CD4-positive, alpha-beta T cell treated with Interleukin-6 at 100 ng/mL for 8 hours (primary cell): ENCODE measurements at places on chromosomes 2 and 18.

DNA sequence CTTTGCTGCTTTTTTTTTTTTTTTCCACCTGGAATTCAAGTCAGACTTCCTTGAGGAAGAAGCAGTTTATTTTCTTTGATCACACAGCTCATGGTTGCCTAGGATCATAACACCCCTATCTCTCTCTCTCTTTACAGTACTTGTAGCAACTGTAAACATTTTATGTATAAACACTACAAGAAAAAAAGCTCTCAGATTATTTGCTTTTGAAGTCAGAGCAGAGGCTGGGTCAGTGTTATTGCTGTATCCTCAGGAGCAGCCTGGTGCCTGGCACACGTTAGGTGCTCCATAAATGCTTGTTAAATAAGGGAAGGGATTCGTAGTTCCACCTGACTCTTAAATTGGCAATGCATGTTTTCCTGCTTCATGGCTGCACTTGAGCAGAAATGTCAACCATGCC, 221.2 kb downstream of the TGIF1 start:
- DNase-seq = no peak

GRCh38 chr2:102915128-102915527, 153.3 kb downstream of the TMEM182 start:
- DNase-seq = no peak

DNA sequence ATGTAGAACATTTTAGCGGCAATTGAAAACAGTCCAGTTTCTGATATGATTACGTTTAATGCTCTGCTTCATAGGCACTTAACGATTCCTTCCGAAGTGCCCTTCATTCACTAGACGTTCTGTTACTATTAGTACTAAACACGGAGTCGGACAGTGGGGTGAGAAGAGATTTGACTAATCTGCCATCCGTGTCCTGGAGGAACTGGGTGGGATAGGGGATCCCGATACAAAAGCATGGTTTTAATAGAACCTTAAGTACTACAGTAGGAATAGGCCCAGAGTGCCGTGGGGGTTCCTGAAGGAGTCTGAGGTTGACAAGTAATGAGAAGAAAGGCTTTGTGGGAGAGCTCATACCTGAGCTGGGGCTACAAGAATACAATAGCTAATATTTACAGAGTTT, 631 bp downstream of the MORN2 start:
- DNase-seq = no peak

DNA sequence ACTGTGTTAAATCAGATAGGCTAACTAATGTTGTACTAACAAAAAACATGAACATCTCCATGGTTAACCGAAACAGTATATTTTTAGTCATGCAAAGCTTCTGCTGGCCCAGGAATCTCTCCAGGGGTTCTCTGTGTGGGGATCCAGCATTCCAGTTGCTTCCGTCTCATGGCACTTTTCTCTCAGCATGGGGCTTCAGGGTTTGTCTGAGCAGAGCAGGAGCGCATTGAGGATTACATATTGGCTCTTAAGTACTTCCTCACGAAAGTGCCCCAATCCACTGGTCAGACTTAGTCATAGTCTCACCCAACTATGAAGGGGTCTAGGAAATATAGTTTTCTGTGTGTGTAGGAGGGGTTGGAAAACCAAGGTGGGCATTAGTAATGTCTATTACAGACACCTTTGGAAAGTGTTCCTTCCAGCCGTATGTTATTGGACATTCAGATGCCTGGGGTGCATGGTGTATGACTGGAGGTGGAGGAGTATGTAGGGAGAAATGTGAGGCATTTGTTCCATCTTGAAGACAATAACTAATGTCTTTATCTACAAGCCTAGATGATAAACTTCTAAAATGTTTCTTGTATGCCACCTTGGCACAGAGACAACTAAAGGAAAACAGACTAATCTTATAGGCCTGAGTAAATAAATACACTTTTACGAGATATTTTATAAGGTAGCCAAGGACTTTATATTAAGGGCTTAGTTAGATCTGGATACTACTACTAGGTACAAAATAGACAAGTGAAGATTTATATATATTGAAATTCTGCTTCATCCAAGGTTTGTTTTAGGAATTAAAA, 123.8 kb upstream of the ZEB2 start:
- DNase-seq = no peak

- no peak for DNase-seq
Observed at GRCh38 chr2:211439011-211439410, 882.6 kb downstream of the CPS1 start.

DNA sequence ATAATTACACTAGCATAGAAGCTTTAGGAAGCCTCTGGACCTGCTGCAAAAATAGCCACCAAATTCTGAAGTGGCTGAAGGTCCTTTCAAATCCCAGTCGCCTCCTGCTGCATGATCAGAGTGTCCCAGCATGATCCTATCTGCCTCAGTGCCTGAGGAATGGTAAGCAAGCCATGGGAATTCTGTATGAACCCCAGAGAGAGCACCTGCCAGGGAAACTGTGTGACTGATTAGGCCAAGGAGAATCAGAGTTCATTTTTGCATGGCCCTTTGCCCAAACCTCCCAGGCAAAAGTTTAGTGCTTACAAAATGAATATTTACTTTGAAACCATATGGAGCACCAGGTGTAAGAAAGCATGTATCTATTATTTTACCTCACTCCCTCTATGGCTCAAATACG, 221.4 kb downstream of the ARL4C start:
- DNase-seq = no peak

DNA sequence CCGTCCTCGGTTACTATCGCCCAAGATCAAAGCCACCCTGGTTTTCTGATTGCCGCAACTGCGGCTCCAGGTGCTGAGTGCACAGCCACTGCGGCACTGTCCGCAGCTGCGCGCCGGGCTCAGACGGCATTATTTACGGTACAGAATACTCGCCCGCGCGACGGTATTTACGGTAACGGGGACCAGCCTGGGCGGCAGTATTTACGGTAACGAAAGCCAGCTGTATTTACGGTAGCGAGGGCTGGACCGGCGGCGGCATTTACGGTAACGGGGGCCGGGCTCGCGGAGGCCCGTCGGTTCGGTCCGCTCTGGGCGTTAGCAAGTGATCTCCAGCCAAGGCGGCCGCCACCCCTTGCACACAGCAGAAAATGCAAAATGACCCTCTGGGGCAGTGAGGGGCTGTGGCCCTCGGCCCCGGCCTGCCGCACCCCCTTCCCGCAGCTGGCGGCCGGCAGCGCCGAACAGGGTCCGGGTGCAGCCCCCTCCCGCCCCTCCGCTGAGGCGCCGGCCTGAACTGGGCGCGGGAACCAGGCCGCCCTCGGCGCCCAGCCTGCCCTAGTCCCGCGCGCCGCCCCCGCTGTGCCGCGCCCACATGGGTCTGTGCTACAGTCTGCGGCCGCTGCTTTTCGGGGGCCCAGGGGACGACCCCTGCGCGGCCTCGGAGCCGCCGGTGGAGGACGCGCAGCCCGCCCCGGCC, at the start of gene GNAL:
Gene GNAL (plus strand): TSS at position 293 of the 697 bp plus-strand sequence. CDS start 300 bp downstream, at position 593.
- DNase-seq = no peak

GRCh38 chr2:158464426-158465281, 7.9 kb downstream of the PKP4 start:
- DNase-seq = peak; percentile 24

- no peak for DNase-seq
Observed at GRCh38 chr2:2230433-2230817, 100.7 kb downstream of the MYT1L start.

DNA sequence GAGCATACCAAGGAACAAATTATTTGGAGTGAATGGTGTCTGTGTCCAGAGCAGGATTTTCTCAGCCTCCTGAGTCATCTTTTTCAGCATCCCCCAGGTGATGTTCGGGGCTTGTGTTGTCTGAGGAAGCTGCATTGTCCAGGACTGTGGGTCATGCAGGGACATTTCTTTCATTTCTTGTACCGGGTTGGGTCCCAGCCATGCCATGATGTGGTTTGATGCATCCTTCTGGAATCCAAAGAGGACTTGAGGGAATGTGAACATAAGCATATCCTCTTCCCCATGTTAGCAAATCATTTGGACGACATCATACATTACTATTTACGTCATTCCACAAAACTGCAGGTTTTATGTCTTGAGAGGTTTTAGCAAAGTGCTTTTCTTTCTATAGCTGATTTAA, 797.8 kb downstream of the CCDC85A start:
- no peak for DNase-seq

DNA sequence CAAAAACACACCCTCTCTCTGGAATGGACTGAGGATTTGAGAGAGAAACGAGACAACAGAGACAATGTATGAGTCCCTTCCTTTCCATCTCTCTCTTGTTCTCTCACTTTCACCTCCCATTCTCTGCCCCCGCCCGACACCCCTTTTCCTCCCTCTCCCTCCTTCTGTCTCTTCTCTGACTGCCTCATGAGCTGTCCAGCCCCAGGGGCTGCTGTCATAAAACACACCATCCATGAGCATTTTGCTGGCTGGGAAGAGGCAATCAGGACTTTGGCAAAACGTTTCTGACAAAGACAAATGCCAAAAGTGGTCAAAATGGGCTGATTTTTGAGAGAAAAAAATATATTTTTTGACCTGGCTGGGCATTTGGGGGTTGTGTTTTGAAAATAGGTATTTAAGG, 377.2 kb downstream of the EN1 start:
- DNase-seq = no peak

DNA sequence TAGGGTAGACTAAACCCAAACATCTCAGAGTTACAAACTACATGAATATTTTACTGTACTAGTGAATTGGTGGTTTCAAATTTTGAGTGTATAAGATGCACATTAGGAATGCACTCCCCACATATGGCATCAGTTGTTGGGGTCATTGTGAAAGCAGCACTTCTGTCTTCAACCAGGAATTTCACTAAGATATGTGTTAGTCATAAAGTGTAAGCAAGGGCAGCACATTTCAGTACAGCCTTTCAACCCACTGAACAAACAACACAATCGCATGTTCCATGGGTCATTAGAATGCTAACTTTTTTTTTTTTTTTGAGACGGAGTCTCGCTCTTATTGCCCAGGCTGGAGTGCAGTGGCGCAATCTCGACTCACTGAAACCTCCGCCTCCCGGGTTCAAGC, 164.1 kb upstream of the MAP2 start:
- DNase-seq = no peak

DNA sequence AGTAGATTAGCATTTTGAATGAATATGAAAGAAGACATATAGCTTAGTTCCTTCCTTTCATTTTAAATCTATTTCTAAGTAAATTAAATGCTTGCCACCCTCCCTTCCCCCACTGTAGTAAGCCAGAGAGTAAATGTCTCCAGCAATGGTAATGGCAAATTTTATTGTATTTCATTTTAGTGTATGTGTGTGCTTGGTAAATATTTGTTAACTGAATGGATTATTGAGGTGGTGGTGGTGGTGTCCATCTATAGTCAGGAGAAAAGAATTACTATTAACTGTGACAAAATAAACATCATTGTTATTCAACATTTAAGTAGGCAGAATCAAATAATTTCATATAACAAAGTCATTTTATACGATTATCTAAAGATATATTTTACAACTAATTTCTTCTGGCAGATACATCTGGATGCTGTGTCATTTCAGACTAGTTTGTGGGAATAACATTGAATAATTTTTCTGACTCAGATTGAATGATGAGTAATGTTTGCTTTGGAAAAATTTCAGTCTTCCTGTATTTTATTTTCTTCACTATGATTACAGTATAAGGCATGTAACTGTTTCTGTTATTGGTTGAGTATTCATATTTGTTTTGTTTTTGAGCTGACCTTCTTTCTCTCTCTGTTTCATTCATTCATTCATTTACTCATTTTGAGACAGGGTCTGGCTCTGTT, 18.3 kb downstream of the ASXL3 start:
- no peak for DNase-seq

DNA sequence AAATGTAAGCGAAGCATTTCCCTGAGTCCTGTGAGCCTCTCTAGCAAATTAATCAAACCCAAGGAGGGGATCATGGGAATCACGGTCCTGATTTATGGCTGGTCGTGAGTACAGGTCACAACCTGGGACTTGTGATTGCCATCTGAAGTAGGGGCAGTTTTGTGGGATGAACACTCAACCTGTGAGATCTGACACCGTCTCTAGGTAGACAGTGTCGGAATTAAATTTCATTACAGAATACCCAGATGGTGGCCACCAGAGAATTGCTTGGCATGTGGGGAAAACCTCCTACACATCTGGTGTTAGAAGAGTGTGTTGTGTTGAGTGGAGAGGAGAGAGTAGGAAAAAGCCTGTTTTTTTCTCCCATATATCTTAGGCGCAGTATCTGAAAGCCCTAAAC, 12.5 kb downstream of the CAPN14 start:
- no peak for DNase-seq

- no peak for DNase-seq
Observed at GRCh38 chr2:5057891-5058351, 634.3 kb upstream of the SOX11 start.

DNA sequence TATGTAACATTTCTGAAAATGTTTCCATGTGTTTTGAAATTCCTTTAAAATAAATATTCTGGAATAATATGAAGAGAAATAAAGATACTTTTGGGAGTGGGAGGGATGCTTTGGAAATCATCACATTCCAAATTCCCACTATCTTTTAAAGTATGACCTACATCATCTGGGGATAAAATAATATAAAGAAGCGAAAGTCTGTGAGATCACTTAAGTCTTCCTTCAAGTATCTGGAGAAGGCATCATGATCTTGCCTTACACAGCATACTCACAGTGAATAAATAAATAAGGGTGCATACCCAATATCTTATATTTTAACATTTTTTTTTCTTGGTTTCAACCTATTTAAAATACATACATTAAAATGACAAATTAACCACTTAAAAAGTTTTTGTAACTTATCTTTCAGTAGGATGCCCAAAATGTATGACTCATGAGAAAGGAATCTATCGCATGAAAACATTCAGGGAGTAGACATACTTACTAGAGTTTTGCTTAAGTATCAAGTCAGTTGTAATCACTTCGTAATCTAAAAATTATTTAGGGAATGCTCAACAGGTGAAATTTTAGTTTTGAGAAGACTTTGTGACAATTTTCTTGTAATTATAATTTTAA, 248.3 kb upstream of the COL3A1 start:
- no peak for DNase-seq

DNA sequence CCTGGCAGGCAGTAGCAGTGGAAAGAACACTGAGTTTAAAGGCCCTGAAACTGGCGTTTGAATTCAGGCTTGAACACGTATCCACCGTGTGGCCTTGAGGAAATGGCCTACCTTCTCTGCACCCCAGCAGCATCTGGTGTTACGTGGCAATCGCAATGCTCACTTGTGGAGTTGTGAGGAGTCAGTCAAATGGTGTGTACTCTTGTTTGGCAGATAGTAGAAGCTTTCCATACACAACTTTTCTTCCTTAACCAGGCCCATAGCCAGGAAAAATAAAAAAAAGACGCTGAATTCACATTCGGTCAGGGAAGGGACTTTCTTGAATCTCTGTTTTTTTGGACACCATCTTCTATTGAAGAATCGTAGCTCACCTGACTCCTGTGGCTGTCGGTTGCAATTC, 1101.5 kb upstream of the KLHL29 start:
- DNase-seq = no peak

DNA sequence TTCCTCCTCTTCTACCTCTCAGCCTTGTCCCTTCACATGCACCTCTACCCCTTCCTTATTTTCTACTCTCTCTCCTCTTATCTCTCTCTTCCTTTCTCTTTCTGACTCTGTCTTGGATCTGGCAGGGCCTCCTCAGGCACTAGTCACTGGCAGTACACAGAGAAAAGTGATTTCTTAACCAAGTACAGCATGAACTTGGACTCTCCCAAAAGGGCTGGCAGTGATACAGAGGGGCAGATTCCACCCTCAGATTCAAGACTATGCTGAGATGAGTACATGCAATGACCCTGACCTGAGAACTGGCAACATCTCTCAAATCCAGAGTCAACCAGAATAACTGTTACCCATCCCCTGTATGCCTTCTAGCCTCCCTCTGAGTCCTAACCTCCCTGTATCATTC, 4.3 kb downstream of the AOX1 start:
- DNase-seq = no peak
